ENCODE measurements at places on chromosomes 13 and 19. TPM values are rescaled to one million over a fixed set of nuclear protein-coding genes. Genes with fewer than 3 reads are reported as not detected.

YJEFN3 gene
- total RNA-seq, result 0.38 TPM

CATSPERD gene
- not detected for total RNA-seq

C19orf73 gene
- total RNA-seq, result 1.9 TPM

NLRP11 gene
- total RNA-seq, result not detected

DNA sequence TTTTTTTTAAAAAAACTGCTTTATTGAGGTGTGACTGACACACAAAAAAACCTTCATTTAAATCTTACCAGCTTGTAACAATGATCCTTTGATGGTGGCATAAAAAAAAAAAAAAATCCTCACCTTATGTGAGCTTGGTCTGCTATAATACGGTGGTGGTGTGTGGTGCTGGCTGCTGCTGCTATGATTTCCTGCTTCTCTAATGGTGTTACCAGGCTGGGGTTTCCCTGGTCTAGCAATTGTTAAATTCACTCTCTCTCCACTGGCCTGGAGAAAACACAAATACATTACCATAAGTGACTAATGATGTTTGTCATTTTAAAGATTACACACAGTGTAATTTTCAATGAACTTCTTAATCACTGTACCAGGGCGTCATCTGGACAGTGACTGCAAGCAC is 60.6 kb downstream of the LNX2 start:
- peak; percentile 16 for DNase-seq

DNA sequence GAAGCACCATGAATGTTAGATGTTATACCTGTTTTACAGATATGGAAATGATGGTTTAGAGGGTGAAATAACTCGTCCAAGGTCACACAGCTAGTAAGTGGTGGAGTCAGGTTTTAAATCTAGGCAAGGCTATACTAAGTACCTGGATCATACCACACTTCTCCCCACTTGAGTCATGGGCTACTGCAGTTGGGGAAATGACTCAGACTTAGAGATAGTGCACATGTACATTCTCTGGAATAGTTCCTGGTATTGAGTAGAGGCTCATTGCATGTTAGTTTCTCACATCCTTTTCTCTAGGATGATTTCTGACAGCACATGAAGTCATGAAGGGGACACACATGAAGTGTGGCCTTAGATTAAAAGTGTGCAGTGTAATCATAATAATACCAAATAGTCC is 76.2 kb upstream of the TNFSF11 start:
- DNase-seq, result peak; percentile 95

DNA sequence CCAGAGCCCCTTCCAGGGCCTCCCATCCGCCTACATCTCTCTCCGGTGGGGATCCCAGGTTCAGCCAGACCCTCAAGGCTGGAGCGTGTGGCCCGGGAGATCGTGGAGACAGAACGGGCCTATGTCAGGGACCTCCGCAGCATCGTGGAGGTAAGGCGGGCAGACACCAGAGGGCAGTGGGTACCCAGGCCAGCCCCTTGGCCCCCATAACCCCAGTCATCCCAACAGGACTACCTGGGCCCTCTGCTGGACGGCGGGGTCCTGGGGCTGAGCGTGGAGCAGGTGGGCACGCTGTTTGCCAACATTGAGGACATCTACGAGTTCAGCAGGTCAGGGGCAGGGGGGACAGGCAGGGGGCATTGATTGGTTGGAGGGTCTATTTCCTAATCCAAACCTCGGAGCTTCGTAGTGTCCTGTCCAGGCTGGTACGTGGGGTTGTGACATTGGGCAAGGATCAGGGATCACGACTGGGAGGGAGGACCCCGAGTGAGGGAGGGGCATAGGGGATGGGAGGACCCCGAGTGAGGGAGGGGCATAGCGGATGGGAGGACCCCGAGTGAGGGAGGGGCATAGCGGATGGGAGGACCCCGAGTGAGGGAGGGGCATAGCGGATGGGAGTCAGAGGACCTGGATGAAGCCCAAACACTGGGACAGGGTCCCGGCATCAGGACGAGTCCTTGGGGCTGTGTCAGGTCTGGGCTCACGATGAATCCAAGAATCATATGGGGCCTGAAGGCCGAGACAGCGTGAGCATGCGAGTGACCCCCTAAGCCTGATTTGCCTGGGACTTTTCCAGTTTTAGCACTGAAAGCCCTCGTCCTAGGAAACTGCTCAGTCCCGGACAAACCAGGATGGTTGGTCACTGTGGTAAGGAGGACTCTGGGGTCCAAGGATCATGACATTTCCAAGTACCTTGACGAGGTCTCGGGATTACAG is 2.9 kb downstream of the PLEKHG2 start:
- no peak for DNase-seq

DNA sequence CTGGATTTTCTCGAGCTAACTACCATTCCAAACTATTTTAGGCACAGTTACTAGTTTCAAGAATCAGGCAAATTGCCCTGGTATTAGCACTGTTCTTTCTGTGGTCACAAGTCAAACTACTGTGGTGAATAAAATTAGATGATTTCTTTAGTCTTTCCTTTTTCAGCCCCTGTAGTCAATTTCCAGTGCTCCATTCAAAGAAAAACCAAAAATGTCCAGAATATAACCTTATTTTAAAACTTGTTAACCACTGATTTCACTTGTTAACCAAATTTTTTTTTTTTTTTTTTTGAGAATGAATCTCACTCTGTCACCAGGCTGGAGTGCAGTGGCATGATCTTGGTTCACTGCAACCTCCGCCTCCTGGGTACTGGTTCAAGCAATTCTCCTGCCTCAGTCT is 50.6 kb upstream of the USPL1 start:
- DNase-seq, result no peak

DNA sequence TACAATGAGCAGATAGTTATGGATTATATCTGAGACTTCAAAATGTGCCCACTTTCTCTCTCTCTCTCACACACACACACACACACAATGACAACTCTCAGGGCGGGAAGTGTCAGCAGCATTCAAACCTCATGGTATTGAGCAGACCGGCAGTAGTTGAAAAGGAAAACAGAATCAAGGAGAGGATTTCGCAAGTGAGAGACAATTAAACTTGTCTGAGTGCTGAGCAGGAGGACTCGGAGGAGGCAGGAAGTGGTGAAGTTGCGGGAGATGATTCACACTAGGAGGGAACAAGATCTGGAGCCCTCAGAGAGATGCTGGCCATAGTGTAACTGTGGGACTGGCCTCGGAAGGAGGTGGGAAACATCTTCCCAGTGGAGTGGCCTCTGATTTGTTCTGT is 353.1 kb downstream of the EFNB2 start:
- DNase-seq, result peak; percentile 88

DNA sequence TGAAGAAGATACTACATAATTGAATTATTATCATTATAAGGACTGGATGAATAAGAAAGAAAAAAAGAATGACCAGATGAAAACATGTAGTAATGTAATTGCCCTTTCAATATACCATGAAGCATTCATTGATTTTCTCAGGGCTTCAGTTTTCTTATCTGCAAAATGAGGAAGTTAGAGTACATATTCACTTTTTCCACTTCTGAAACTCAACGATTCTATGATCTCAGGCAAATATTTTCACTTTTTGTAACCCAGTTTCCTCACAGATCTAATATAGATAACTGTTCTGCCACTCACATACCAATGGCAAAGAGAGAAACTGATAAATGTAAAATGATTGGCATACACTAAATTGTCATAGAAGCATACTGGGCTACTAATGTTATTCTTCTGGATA is 856.6 kb upstream of the KLHL1 start:
- no peak for DNase-seq

DNA sequence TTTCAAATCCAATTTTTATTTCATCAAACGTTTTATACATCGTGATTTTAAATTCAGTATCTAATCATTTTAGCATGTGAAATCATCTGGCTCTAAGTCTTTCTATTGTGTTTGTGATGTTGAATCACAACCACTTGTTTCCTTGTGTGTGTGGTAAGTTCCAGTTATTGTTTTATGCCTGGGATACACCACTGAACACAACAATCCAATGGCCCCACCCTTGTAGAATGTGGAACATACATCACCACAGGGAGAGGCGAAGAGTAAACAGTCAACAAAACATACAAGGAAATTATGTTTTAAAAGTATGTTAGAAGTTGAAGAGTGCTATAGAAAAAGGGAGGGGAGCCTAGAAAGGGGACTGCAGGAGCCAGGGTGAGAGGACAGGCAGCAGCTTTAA is 100.5 kb downstream of the EPSTI1 start:
- peak; percentile 48 for DNase-seq

GRCh38 chr13:102642475-102642874 is 45.7 kb downstream of the TPP2 start:
- DNase-seq, result peak; percentile 12

- DNase-seq, result no peak
These were observed 12.1 kb downstream of the KLHL26 start for GRCh38 chr19:18648973-18649315.

DNA sequence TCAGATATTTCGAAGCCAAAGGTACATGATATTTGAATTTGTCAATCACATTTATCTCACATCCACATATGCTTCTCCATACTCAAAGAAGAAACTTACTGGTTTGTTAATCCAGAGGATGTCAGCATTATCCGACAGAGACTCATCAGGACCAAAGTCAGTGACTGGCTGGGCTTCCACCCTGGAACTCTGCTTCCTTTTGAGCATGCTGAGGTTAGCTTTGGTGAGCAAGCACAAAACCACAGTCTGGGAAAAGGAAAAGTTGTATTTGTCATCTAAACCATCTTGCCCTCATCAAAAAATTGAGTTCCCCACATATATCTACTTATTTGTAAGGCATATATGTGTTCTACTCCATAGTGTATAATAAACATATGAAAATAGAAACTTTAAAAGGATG is 17.4 kb downstream of the NALCN start:
- DNase-seq, result peak; percentile 12

DNA sequence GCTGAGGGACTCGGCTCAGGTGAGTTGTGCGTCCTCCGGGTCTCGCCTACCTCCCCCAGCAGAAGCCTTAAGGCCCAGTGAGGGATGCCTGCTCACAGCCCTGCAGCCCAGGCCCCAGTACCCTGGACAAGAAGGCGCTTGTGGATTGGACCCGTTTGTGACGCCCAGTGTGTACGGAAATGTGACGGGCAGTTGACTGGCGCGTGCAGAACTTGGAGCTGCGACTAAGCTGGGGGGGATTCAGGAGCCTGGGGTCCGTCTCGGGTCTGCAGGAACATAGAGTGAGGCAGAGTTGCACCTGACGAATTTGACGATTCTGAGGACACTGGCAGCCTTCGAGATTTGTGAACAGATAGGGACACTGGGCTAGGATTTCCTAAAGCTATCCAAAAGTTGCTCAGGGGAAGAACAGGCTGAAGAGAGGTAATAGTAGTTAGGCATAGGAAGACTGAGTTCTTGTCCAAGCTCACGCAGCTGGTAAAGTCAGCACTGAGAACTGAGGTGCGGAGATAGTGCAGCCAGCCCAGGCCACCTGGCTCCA is 519 bp downstream of the ZNF551 start:
- DNase-seq, result no peak
